ENCODE measurements at places on chromosomes 7 and 10. TPM values are rescaled to one million over a fixed set of nuclear protein-coding genes. Genes with fewer than 3 reads are reported as not detected.

DNA sequence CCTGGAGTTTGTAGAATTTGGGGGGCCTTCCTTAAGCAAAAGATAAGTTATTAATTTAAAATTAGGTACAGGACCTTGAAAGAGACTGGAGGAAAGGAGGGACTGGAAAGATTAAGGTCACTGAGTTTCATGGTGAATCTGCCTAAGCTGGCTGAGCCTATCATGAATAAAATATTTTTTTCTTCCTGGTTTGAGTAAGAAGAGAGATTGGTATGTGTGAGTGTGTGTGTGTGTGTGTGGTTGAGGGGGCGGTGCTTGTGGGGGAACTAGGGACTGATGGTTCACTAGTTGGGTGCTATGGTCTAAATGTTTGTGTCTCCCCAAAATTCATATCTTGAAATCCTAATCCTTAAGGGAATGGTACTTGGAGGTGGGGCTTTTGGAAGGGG lies 142.5 kb upstream of the PRKCQ start:
- no peak overlapping the region for H3K4me3 ChIP-seq
- H3K4me1 ChIP-seq = no peaks in the 10 kb centered on the region
- DNase-seq = no peak
- H3K27ac ChIP-seq = no peak overlapping the region
- no peaks in the 10 kb centered on the region for H3K36me3 ChIP-seq

DNA sequence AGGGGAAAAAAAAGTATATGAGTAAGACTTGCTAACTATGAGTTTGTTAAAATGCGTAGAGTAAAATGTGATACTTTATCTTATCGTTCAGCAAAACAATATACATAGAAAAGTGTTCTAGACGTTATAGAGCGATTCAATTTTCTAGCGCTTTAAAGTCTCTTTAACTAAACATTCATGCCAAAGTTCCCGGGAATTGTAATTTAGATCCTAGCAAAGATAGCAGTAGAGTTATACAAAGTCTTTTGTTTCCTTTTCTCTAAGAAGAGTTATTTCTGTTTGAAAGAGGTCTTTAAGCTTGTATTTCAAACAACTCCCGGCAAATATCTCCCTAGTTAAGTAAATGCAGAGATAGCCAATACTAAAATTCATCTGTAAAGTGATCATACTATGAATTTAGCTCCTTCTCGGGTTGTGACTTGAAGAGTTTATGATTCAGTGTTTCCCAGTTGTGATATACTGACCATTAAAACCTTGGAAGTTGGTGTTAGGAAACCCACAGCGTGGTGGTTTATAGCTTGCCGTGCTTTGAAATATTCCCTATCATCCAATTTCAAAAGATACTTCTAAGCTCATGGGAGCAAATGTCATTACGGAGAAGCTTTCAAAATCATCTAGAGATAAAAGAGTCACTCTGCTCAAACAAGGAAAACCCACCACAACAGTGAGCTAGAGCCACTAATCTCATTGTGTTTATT lies 171.7 kb downstream of the CSTF2T start:
- H3K27ac ChIP-seq = no peak overlapping the region
- H3K4me3 ChIP-seq = no peak overlapping the region
- peaks cover 4% of the 10 kb centered on the region for H3K4me1 ChIP-seq

The SFTPA1 gene
- 10,352 TPM for total RNA-seq

- no peak overlapping the region for H3K27ac ChIP-seq
- no peak for DNase-seq
- peaks cover 18% of the 10 kb centered on the region for H3K4me1 ChIP-seq
- no peaks in the 10 kb centered on the region for H3K36me3 ChIP-seq
Observed at GRCh38 chr10:44946205-44946604, 13.4 kb upstream of the RASSF4 start.

The NXPH1 gene
- not detected for total RNA-seq
